ENCODE measurements at places on chromosomes 12 and 14.

DNA sequence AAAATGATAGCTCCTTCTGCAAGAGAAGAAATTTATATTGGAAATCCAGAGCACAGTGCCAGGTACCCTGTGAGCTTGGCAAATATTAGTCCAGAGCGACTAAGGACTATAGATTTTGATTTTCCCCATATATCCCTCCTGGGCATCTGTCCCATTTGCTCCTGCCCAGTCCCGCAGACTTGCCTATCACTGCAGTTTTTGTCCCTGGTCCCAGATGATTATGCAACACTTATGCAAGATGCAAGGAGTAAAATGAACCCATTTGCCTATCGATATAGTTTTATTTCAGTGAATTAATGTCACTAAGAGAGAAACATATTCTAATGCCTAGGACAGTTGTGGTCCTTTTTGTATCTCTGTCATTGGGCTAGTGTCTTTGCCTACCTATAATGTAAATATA is 215.9 kb upstream of the BMP4 start:
- no peaks in the 10 kb centered on the region for H3K36me3 ChIP-seq
- H3K27ac ChIP-seq, result no peak overlapping the region
- H3K4me3 ChIP-seq, result no peak overlapping the region
- H3K27me3 ChIP-seq, result no peaks in the 10 kb centered on the region

GRCh38 chr12:49512546-49512945 is 26.3 kb upstream of the KCNH3 start:
- no peaks in the 10 kb centered on the region for H3K4me1 ChIP-seq
- no peak overlapping the region for H3K4me3 ChIP-seq
- H3K36me3 ChIP-seq, result no peaks in the 10 kb centered on the region
- no peak overlapping the region for H3K27ac ChIP-seq

GRCh38 chr12:109767991-109768900 is 54.6 kb downstream of the FAM222A start:
- H3K27me3 ChIP-seq, result no peaks in the 10 kb centered on the region
- no peak overlapping the region for H3K27ac ChIP-seq
- H3K4me3 ChIP-seq, result no peak overlapping the region
- no peaks in the 10 kb centered on the region for H3K36me3 ChIP-seq

- H3K4me1 ChIP-seq, result peaks cover 95% of the 10 kb centered on the region
- peak overlapping the region; percentile 12 for H3K27ac ChIP-seq
- no peaks in the 10 kb centered on the region for H3K27me3 ChIP-seq
- no peaks in the 10 kb centered on the region for H3K36me3 ChIP-seq
- no peak for DNase-seq
Measured at GRCh38 chr12:104466709-104467345, 10.1 kb downstream of the CHST11 start.

DNA sequence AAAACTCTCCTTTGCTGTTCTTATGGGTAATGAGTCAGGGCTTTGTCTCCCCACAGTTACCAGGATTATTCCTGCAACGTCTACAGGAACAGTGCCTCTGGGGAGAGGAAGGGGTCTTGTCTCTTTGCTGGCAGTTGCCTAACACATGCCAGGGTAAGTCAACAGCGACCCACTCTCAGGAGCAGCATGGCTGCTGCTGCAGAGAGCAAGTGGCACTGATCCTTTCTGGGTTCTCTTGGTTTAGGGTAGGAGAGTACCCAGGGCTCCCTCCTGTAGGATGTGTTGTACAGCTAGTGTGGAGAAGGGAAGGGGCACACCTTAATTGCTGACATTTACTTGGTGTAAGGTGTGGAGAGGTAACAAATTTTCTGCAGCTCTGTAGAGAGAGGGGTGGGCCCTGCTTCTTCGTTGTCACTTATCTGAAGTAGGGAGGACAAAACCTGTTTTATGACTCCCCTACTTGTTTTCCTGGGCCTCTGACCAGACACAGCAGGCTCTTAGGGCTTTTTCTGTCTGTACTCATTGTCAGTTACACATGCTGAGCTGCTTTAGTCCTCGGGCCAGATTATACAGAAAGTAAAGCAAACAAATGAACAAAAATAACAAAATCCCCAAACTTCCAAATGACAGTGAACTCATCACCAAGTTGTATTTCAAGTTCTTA is 168.2 kb downstream of the ACSS3 start:
- no peaks in the 10 kb centered on the region for H3K4me1 ChIP-seq
- no peak for DNase-seq
- H3K27ac ChIP-seq, result no peak overlapping the region
- no peak overlapping the region for H3K4me3 ChIP-seq
- H3K36me3 ChIP-seq, result no peaks in the 10 kb centered on the region

DNA sequence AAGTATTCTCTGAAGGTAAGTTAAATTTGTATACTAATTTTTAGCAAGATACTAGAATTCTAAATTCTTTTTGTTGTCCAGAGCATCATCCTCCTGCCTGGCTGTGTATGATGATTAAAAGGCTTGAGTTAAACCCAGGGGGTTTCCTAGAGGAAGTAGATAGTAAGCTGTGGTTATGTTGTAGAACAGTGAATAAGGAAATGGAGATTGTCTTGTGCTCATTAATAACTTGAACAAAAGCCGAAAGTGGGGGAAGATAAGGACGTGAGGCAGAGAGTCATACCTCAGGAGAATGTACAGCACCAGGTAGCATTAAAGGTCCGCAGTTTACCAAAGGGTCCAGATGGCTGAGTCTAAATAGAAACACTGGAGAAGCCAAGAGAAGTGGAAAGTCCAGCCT is 42.0 kb downstream of the CKB start:
- peaks cover 10% of the 10 kb centered on the region for H3K4me1 ChIP-seq
- H3K27me3 ChIP-seq, result no peaks in the 10 kb centered on the region
- H3K4me3 ChIP-seq, result no peak overlapping the region
- H3K36me3 ChIP-seq, result peaks cover 20% of the 10 kb centered on the region
- DNase-seq, result no peak
- no peak overlapping the region for H3K27ac ChIP-seq

DNA sequence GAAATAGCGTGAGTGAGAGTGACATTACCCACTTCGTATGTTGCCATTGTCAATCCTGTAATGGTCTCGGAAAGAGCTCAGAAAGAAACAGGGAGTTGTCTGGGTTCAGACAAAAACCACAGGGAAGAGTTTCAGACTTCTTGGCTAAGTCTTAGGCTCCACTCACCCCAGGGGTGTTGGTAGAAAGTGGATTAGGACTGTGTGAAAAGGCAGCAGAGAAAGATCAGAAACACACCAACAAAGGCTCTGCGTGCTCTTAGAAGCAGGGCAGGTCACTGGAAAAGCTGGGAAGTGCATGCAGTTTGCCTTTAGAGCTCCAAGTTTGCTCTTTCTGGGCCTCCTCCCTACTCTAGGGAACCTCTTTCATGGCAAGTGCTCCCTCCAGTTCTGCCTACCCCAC is 106.1 kb upstream of the PLXNC1 start:
- H3K27me3 ChIP-seq, result no peaks in the 10 kb centered on the region
- no peak overlapping the region for H3K27ac ChIP-seq
- no peaks in the 10 kb centered on the region for H3K4me1 ChIP-seq
- no peak for DNase-seq
- H3K4me3 ChIP-seq, result no peak overlapping the region

- no peak overlapping the region for H3K4me3 ChIP-seq
- H3K4me1 ChIP-seq, result no peaks in the 10 kb centered on the region
- H3K36me3 ChIP-seq, result no peaks in the 10 kb centered on the region
- H3K27me3 ChIP-seq, result no peaks in the 10 kb centered on the region
- H3K27ac ChIP-seq, result no peak overlapping the region
- DNase-seq, result no peak
Measured at GRCh38 chr14:48792376-48793024, 793.7 kb downstream of the RPS29 start.

DNA sequence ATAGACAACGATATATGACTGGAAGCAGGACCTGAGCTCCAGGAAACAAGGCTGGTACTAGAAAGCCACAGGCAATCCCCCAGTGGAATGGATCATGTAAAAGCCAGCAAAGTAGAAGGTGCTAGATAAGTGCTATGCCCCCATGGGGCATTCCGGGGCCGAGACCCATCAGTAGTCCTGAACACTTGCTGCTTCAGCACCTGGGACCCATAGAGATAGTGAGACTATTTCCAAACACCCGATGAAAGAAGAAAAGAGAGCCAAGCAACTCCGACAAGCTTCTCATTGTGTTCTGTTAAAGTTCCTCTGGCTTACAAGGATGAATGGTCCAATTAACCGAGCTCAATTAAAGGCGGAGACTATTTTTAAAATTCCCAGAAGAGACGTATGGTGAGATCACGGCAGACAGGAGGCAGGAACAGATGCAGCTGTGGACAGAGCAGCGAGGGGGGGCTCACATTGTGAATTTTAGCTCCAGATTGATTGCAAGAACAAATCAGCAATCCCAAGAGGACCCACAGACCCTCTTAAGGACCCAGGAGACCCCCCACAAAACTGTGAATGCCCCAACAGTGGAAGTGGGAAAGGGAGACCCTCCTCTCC is 142.5 kb upstream of the OVCH1 start:
- no peak overlapping the region for H3K4me3 ChIP-seq
- H3K27me3 ChIP-seq, result no peaks in the 10 kb centered on the region
- no peaks in the 10 kb centered on the region for H3K4me1 ChIP-seq
- no peaks in the 10 kb centered on the region for H3K36me3 ChIP-seq

DNA sequence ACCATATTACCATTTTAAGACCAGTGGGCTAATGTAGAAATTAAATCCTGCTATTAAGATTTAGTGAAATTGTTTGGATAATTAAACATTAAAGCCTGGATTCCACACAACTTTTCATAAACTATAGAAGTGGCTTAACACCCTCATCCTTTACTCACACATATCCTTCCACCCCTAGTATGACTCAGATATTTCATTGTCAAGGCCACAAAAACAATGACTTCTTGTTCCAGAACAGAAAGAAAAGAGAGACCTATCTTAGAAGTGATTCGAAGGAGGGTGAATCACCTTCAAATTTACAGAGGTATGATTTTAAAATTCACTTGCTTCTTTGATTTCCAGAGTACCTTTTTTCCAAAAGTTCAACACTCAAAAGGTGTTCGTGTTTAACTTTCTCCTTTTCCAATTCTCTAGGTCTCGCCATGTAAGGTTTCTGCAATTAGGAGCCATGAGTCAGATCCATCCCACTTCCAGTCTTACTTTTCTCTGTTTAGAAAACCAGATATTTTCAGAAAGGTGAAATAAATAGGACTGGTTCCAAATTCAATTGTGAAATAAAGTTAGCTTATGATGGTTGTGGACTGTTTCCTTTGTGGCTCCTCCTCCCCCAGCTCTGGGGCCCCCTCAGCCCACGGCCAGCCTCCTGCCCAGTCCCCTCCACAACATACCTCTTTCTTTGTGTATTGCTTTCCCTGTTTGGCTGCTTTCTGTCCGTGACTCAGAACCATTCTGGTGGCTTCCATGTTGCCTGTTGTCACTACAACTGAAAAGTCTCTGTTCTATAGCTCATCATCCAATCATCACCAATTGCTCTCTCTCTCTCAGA is 24.6 kb upstream of the MGP start:
- DNase-seq, result no peak
- no peaks in the 10 kb centered on the region for H3K27me3 ChIP-seq
- no peak overlapping the region for H3K4me3 ChIP-seq
- H3K36me3 ChIP-seq, result peaks cover 18% of the 10 kb centered on the region

- H3K36me3 ChIP-seq, result no peaks in the 10 kb centered on the region
- H3K27ac ChIP-seq, result no peak overlapping the region
- no peak for DNase-seq
- H3K4me3 ChIP-seq, result no peak overlapping the region
Measured at GRCh38 chr14:66105815-66106214, 380.4 kb upstream of the CCDC196 start.

GRCh38 chr12:39971348-39971747 is 134.5 kb downstream of the SLC2A13 start:
- no peak for DNase-seq
- no peaks in the 10 kb centered on the region for H3K27me3 ChIP-seq
- no peaks in the 10 kb centered on the region for H3K4me1 ChIP-seq
- H3K27ac ChIP-seq, result no peak overlapping the region

DNA sequence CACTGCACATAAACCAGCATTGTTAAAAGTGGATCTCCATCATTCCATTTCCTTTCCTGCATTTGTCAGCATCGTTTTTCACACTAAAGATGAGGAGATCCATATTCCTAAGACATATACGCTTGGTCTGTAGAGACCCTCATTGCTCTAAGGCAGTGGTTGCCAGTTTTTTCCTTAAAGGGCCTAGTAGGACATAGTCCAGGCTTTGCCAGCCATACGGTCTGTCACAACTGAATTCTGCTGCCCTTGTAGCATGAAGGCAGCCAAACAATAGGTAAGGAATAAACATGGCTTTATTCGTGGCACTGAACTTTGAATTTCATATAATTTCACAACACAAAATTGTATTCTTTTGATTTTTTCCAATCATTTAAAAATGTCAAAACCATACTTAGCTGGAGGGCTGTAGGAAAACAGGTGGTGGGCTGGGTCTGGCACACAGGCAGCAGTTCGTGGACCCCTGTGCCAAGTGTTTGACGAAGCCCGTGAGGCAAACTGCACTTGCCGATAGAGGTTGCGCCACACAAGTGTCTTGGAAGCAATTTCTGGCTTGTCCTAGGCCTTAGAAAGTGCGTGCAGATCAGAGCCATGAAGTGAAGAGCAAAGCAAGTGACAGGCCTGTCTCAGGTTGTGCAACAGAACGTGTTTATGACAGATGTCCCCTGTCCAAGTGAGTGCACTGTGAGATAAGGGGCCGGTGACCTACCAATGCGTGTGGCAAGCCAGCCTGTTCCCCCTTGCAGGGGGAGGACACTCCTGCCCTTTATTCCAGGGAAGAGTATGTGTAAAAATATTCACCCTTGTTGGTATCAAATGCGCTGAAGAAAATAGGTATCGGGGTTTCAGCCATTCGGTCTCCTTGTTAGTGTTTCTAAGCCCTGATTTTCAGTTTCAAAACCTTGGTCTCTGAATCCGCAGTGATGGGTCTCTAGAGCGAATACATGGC is 916 bp upstream of the CHPT1 start:
- DNase-seq, result peak; percentile 12
- peaks cover 11% of the 10 kb centered on the region for H3K4me1 ChIP-seq
- H3K27ac ChIP-seq, result peak overlapping the region; percentile 72
- H3K27me3 ChIP-seq, result no peaks in the 10 kb centered on the region
- no peaks in the 10 kb centered on the region for H3K36me3 ChIP-seq
- H3K4me3 ChIP-seq, result peak overlapping the region; percentile 75

- H3K4me3 ChIP-seq, result no peak overlapping the region
- H3K36me3 ChIP-seq, result peaks cover 19% of the 10 kb centered on the region
- DNase-seq, result no peak
- H3K4me1 ChIP-seq, result peaks cover 5% of the 10 kb centered on the region
Measured at GRCh38 chr12:132079695-132080094, 64.4 kb downstream of the DDX51 start.

GRCh38 chr12:9721394-9722092 is 11.4 kb downstream of the CLECL1 start:
- H3K36me3 ChIP-seq, result no peaks in the 10 kb centered on the region
- H3K27me3 ChIP-seq, result no peaks in the 10 kb centered on the region
- no peaks in the 10 kb centered on the region for H3K4me1 ChIP-seq
- DNase-seq, result no peak
- no peak overlapping the region for H3K27ac ChIP-seq

- no peaks in the 10 kb centered on the region for H3K4me1 ChIP-seq
- no peak for DNase-seq
- no peak overlapping the region for H3K27ac ChIP-seq
- no peak overlapping the region for H3K4me3 ChIP-seq
- no peaks in the 10 kb centered on the region for H3K27me3 ChIP-seq
Measured at GRCh38 chr12:14171106-14171505, 189.7 kb upstream of the GRIN2B start.

- no peak overlapping the region for H3K4me3 ChIP-seq
- H3K27ac ChIP-seq, result no peak overlapping the region
- H3K36me3 ChIP-seq, result no peaks in the 10 kb centered on the region
- no peaks in the 10 kb centered on the region for H3K4me1 ChIP-seq
- DNase-seq, result no peak
Measured at GRCh38 chr12:2250797-2251196, 198.0 kb downstream of the CACNA1C start.

All from CD8-positive, alpha-beta memory T cell (primary cell).